CD8-positive, alpha-beta T cell (primary cell): ENCODE measurements at places on chromosomes 5 and 9. TPM values are rescaled to one million over a fixed set of nuclear protein-coding genes. Genes with fewer than 3 reads are reported as not detected.

GRCh38 chr9:35519692-35520363 lies 29.9 kb downstream of the RUSC2 start:
- DNase-seq: no peak

DNA sequence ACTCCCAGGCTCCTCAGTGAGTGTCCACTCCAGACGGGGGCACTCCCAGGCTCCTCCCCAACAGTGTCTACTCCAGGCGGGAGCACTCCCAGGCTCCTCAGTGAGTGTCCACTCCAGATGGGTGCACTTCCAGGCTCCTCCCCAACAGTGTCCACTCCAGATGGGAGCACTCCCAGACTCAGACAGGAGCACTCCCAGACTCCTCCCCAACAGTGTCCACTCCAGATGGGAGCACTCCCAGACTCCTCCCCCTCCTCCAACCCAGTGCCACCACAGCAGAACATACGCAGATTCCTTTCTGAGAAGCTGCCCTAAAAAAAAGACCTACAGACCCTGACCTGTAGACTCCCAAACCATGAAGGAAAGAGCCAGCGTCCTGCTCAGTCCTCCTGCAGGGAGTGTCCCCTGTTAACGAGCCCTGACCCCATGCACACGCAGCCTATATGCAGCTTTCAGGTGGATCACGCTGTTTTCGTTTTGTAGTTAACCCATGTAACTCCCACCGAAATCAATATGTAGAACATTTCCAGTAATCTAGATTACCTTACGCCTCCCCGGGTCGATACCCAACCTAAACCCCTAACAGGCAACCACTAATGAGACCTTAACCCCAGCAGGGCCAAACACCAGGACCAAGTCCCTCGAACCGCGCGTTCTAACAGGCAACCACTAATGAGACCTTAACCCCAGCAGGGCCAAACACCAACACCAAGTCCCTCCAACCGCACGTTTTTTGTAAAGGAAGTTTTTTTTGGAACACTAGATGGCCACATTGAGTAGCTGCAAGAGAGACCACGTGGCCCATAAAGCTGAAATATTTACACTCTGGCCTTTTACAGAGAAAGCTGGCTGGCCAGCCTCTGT lies 15.7 kb downstream of the PNPLA7 start:
- DNase-seq: no peak

- no peak for DNase-seq
Measured at GRCh38 chr9:32177396-32177795, 207.0 kb upstream of the ACO1 start.

DNA sequence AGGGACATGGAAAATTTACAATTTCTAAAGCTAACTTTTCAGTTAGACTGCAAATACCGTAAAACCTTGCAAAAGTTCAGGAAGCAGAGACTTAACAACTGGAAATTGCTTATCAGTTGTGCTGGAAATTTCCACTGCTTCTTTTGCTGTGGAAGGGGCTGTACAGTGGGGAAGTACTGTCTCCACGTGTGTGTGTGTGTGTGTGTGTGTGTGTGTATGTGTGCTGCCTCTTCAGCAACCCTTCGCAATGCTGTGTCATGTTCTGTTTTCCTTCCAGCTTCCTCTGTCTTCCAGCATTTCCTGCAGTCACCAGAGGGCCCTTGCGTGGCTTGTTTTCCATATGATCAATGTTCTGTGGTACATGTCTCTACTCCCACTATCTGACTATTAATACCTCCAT lies 87.5 kb upstream of the RANBP3L start:
- no peak for DNase-seq

DNA sequence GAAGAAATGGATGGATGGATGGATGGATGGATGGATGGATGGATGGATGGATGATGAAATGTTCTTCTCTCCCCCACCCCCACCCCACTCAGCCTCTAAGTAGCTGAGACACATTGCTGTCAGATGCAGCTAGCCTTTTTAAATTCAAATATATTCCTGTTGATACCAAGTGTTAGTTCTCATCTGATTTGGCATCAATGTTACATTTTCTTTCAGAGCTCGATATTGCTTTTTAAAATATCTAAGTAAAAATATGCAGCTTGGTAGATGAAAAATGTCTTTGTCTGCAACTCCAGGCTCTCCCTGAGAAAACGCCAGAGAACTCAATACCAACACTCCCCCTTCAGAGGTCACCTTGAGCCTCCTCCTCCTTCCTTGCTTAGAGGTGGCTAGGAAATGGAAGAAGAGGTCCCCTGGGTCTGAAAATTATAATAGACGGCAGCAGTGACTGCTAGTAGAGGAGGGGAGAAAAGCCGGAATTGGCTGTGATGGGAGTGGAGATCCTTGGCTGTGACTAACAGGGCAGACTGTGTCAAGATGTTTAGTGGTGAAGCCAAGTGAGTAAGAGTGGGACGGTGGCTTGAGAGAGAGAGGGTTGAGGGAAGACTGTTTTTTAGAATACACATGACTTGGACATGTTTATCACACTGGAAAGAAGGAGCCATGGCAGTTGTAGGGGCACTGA lies 156.0 kb downstream of the ZNF462 start:
- no peak for DNase-seq

The FGF18 gene
- 0.57 TPM for total RNA-seq

The FAXDC2 gene
- 0.38 TPM for total RNA-seq
